Central memory CD8-positive, alpha-beta T cell (primary cell): ENCODE measurements at places on chromosomes 12 and 14.

- H3K4me3 ChIP-seq = no peak overlapping the region
- H3K4me1 ChIP-seq = no peaks in the 10 kb centered on the region
- peaks cover 17% of the 10 kb centered on the region for H3K36me3 ChIP-seq
- no peaks in the 10 kb centered on the region for H3K27me3 ChIP-seq
- H3K27ac ChIP-seq = no peak overlapping the region
Observed at GRCh38 chr14:67389275-67389674, 22.7 kb downstream of the PLEK2 start.

DNA sequence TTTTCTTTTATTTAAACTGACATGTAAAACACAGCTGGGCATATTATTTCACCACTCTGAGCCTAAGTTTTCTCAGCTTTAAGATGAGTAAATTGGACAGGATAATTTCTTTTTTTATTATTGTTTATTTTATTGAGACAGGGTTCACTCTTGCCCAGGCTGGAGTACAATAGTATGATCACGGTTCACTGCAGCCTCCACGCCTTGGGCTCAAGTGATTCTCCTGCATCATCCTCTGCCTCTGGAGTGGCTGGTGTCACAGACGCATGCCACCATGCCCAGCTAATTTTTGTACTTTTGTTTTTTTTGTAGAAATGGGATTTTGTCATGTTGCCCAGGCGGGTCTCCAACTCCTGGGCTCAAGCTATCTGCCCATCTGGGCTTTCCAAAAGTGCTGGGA is 12.7 kb downstream of the BMAL2 start:
- H3K36me3 ChIP-seq = no peaks in the 10 kb centered on the region
- no peak overlapping the region for H3K4me3 ChIP-seq
- DNase-seq = no peak

GRCh38 chr12:43099691-43100163 is 452.3 kb downstream of the ADAMTS20 start:
- DNase-seq = no peak
- no peaks in the 10 kb centered on the region for H3K27me3 ChIP-seq
- no peak overlapping the region for H3K4me3 ChIP-seq
- no peaks in the 10 kb centered on the region for H3K4me1 ChIP-seq
- H3K36me3 ChIP-seq = no peaks in the 10 kb centered on the region

DNA sequence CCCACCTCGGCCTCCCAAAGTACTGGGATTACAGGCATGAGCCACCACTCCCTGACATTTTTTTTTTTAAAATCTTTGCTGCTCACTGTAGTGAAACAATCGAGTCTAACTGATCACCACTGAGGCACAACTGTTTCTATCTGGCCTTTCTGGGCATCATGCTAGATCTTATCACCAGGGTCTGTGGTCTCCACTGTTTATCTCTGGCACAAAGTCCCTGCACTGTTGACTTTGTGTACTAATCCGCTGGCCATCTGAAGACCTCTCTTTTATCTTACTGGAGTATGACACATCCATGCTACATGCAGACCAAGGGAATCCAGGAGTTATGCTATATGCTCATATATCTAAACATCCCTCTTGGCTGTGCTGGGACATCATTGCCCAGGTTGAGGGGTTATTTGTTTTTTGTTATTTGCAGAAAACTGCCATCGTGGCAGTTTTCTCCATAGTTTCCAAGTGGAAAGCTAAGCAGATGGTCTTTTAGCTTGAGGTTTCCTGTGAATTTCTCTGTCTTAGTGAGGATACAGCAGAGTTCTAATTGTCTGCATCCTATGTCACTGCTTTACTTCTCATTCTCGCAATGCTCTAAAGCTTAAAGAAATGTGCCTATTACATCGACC is 456.9 kb downstream of the CCER1 start:
- no peaks in the 10 kb centered on the region for H3K27me3 ChIP-seq
- no peak for DNase-seq
- no peak overlapping the region for H3K27ac ChIP-seq
- no peaks in the 10 kb centered on the region for H3K4me1 ChIP-seq
- no peaks in the 10 kb centered on the region for H3K36me3 ChIP-seq

DNA sequence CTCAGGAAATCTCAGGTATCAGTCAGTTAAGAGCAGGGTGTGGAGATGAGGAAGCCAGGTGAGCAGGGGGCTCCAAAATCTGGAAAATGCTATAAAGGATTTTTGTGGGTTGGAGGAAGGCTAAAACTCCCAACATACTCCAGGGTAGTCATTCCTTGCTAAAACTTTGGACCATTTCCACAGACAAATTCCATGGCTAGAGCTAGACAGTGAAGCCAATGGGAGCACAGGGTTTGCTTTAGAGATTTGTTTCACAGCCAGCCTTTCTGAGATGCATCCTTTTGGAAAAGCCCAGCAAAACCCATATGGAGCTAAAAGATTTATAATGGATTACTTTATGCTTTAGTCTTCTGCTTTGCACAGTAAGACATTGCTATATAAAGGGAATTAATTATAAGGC is 146.5 kb downstream of the SAMD4A start:
- H3K4me3 ChIP-seq = no peak overlapping the region
- no peaks in the 10 kb centered on the region for H3K4me1 ChIP-seq
- no peak overlapping the region for H3K27ac ChIP-seq
- no peak for DNase-seq

DNA sequence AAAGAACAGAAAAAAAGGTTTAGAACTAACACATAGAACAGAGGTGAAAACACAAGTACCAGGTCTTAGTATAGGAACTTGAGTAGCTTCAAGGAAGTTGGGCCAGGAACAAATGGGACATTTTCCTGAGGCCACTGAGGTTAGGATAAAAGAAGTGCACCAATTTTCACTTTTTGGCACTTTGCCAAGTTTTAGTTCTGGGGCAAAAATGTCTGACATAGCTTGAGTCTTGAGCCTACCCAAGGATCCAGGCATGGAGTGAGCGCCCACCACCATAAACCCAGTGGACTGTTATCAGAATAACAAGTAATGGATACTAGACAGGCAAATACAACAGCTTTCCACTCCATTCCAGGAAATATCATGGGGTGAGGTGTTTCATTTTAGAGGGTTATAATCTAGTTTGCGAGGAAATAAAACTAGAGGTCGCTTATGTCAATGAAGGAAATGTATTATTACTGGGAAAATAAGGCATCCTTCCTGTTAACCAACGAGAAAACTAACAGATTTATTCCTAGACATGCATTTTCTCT is 199.7 kb upstream of the HMGA2 start:
- H3K4me3 ChIP-seq = no peak overlapping the region
- no peak overlapping the region for H3K27ac ChIP-seq
- H3K4me1 ChIP-seq = no peaks in the 10 kb centered on the region
- H3K27me3 ChIP-seq = peaks cover 15% of the 10 kb centered on the region
- H3K36me3 ChIP-seq = peaks cover 2% of the 10 kb centered on the region
- no peak for DNase-seq

GRCh38 chr12:54006559-54007220 is 2.1 kb upstream of the HOXC8 start:
- H3K27ac ChIP-seq = peak overlapping the region; percentile 32
- peaks cover 100% of the 10 kb centered on the region for H3K27me3 ChIP-seq
- H3K4me1 ChIP-seq = peaks cover 42% of the 10 kb centered on the region
- peaks cover 20% of the 10 kb centered on the region for H3K36me3 ChIP-seq
- H3K4me3 ChIP-seq = peak overlapping the region; percentile 77

DNA sequence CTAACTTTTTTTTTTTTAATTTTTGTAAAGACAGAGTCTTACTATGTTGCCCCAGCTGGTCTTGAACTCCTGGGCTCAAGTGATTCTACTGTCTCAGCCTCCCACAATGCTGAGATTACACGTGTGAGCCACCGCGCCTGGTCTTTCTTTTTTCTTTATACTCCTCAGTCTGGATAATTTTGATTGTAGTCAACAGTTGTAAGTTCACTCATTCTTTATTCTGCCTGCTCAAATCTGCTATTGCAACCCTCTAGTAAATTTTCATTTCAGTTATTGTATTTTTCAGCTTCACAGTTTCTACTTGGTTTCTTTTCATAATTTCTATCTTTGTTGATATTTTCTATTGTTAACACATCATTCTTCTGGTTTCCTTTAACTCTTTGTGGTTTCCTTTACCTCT is 5.8 kb upstream of the MIS18BP1 start:
- H3K36me3 ChIP-seq = no peaks in the 10 kb centered on the region
- H3K27me3 ChIP-seq = peaks cover 8% of the 10 kb centered on the region
- no peak overlapping the region for H3K27ac ChIP-seq
- no peak for DNase-seq
- no peaks in the 10 kb centered on the region for H3K4me1 ChIP-seq

DNA sequence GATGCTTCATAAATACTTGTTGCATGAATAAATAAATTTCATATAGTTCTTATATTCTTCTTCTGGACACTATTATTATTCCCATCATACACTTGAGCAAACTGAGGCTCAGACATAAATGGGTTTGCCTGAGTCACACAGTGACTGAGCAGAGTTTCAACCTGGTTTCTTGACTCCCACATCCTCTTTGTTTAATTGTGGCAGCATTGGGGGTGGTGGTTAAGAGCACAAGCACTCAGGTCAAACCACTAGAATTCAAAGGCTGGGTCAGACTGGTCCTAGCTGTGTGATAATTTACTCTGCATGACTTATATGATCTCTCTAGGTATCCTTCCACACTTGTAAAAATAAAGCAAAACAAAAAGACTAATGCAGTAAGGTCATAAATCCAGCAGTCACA is 274.9 kb upstream of the SRRM4 start:
- H3K4me3 ChIP-seq = no peak overlapping the region
- H3K27me3 ChIP-seq = no peaks in the 10 kb centered on the region
- H3K36me3 ChIP-seq = peaks cover 1% of the 10 kb centered on the region
- no peak for DNase-seq

GRCh38 chr12:75581515-75581914 is 70.1 kb upstream of the KRR1 start:
- no peak overlapping the region for H3K27ac ChIP-seq
- DNase-seq = no peak
- H3K4me1 ChIP-seq = no peaks in the 10 kb centered on the region
- no peak overlapping the region for H3K4me3 ChIP-seq

- no peaks in the 10 kb centered on the region for H3K4me1 ChIP-seq
- no peak for DNase-seq
- H3K27ac ChIP-seq = no peak overlapping the region
- H3K36me3 ChIP-seq = peaks cover 1% of the 10 kb centered on the region
- H3K4me3 ChIP-seq = no peak overlapping the region
Observed at GRCh38 chr14:67396381-67396970, 15.5 kb downstream of the PLEK2 start.

- H3K36me3 ChIP-seq = no peaks in the 10 kb centered on the region
- DNase-seq = no peak
- no peak overlapping the region for H3K27ac ChIP-seq
- H3K4me3 ChIP-seq = no peak overlapping the region
- no peaks in the 10 kb centered on the region for H3K27me3 ChIP-seq
- peaks cover 9% of the 10 kb centered on the region for H3K4me1 ChIP-seq
Observed at GRCh38 chr12:30624009-30624408, 71.7 kb downstream of the IPO8 start.

GRCh38 chr12:122874081-122874480 is 21.8 kb downstream of the VPS37B start:
- H3K27me3 ChIP-seq = no peaks in the 10 kb centered on the region
- peak overlapping the region; percentile 44 for H3K27ac ChIP-seq
- H3K4me3 ChIP-seq = no peak overlapping the region
- H3K36me3 ChIP-seq = peaks cover 26% of the 10 kb centered on the region
- DNase-seq = no peak

DNA sequence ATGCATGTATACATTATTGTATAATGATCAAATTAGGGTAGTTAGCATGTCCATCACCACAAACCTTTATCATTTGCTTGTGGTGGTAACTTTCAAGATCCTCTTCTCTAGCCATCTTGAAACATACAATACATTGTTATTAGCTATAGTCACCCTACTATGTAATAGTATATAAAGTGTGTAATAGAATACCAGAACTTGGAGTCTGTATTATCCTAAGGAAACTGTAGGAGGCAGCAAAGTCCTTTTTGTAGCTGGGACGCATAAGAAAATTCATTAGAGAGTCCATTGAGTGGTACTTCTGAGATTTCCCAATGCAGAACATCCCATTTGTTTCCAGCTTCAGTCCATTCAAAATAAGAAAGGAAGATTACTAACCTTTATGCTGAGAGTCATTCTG is 325.9 kb upstream of the LRFN5 start:
- no peak overlapping the region for H3K4me3 ChIP-seq
- H3K27me3 ChIP-seq = no peaks in the 10 kb centered on the region
- no peaks in the 10 kb centered on the region for H3K4me1 ChIP-seq
- H3K27ac ChIP-seq = no peak overlapping the region
- no peak for DNase-seq
- no peaks in the 10 kb centered on the region for H3K36me3 ChIP-seq

GRCh38 chr14:49895480-49895879 is 2.6 kb downstream of the ARF6 start:
- peak overlapping the region; percentile 91 for H3K4me3 ChIP-seq
- peak overlapping the region; percentile 95 for H3K27ac ChIP-seq
- H3K4me1 ChIP-seq = peaks cover 56% of the 10 kb centered on the region
- H3K27me3 ChIP-seq = no peaks in the 10 kb centered on the region
- H3K36me3 ChIP-seq = peaks cover 50% of the 10 kb centered on the region

GRCh38 chr12:46855760-46856159 is 30.0 kb upstream of the SLC38A4 start:
- H3K27ac ChIP-seq = no peak overlapping the region
- H3K27me3 ChIP-seq = peaks cover 14% of the 10 kb centered on the region
- H3K4me3 ChIP-seq = no peak overlapping the region
- no peaks in the 10 kb centered on the region for H3K36me3 ChIP-seq
- no peaks in the 10 kb centered on the region for H3K4me1 ChIP-seq

- no peaks in the 10 kb centered on the region for H3K4me1 ChIP-seq
- no peaks in the 10 kb centered on the region for H3K27me3 ChIP-seq
- DNase-seq = no peak
- H3K36me3 ChIP-seq = no peaks in the 10 kb centered on the region
Observed at GRCh38 chr12:32566663-32567295, 112.3 kb upstream of the DNM1L start.

GRCh38 chr12:16454481-16454880 is 107.0 kb downstream of the MGST1 start:
- H3K4me1 ChIP-seq = no peaks in the 10 kb centered on the region
- no peaks in the 10 kb centered on the region for H3K27me3 ChIP-seq
- H3K27ac ChIP-seq = no peak overlapping the region
- no peak overlapping the region for H3K4me3 ChIP-seq
- H3K36me3 ChIP-seq = no peaks in the 10 kb centered on the region
- no peak for DNase-seq

- H3K4me3 ChIP-seq = no peak overlapping the region
- peaks cover 10% of the 10 kb centered on the region for H3K4me1 ChIP-seq
- peaks cover 45% of the 10 kb centered on the region for H3K36me3 ChIP-seq
- H3K27ac ChIP-seq = peak overlapping the region; percentile 1
Observed at GRCh38 chr12:111546758-111547383, 52.2 kb downstream of the ATXN2 start.

GRCh38 chr14:32472076-32472475 is 143.0 kb downstream of the AKAP6 start:
- DNase-seq = no peak
- no peaks in the 10 kb centered on the region for H3K36me3 ChIP-seq
- H3K27me3 ChIP-seq = peaks cover 13% of the 10 kb centered on the region

DNA sequence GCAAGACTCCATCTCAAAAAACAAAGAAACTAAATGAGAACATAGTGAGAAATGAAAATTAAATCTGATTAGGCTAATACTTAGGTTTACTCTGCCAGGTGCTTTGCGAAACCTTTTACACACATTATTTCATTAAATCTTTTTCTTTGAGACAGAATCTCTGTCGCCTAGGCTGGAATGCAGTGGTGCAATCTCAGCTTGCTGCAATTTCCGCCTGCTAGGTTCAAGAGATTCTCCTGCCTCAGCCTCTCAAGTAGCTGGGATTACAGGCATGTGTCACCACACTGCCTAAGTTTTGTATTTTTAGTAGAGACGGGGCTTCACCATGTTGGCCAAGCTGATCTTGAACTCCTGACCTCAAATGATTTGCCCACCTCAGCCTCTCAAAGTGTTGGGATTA is 21.9 kb upstream of the EEA1 start:
- H3K4me1 ChIP-seq = no peaks in the 10 kb centered on the region
- H3K4me3 ChIP-seq = no peak overlapping the region
- peaks cover 19% of the 10 kb centered on the region for H3K27me3 ChIP-seq
- H3K27ac ChIP-seq = no peak overlapping the region
